ENCODE measurements at places on chromosomes 1 and 21. TPM values are rescaled to one million over a fixed set of nuclear protein-coding genes. Genes with fewer than 3 reads are reported as not detected.

- DNase-seq = no peak
These were observed 80.7 kb upstream of the CD34 start for GRCh38 chr1:207991583-207992026.

- DNase-seq = no peak
These were observed 24.5 kb upstream of the PPP2R5A start for GRCh38 chr1:212260557-212261355.

RABGAP1L gene
- total RNA-seq = 87.4 TPM

LAMB3 gene
- 7.6 TPM for total RNA-seq

All from mucosa of gallbladder (tissue), 1 donor.